Iris pigment epithelial cell (primary cell): ENCODE measurements at places on chromosomes 2 and 18.

DNA sequence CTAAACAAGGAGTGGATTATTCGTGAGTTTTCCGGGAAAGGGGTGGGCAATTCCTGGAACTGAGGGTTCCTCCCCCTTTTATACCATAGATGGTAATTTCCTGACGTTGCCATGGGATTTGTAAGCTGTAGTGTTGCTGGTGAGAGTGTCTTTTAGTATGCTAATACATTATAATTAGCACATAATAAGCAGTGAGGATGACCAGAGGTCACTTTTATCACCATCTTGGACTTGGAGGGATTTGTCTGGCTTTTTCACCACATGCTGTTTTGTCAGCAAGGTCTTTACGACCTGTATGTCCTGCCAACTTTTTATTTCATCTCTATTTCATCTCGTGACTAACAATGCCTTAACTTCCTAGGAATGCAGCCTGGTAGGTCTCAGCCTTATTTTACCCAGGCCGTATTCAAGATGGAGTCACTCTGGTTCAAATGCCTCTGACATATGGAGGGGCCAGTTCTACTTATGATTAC is 124.8 kb upstream of the B3GNT2 start:
- peak; percentile 7 for DNase-seq

- peak; percentile 95 for DNase-seq
These were observed 131.9 kb downstream of the MYO1B start for GRCh38 chr2:191376981-191377629.

DNA sequence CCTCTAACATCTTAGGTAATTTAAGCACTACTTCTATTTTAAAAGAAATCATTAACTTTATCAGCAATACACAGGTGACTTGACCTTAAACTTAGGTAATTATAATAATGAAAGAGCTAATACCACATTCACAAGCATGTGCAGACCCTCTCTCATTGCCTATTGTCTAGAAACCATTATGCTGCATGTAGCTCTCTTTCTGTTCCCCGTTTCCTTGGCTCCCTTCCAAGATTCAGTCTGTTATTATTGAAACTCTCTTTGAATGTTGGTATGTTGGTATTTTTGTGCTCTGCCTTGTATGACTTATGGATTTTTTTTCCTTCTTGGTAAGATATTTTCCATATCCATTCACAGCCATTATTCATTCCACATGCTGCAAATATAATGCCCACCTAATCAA is 201.2 kb downstream of the CDCA7 start:
- DNase-seq = peak; percentile 58

- no peak for DNase-seq
These were observed 98.5 kb downstream of the GLI2 start for GRCh38 chr2:120834206-120834605.

DNA sequence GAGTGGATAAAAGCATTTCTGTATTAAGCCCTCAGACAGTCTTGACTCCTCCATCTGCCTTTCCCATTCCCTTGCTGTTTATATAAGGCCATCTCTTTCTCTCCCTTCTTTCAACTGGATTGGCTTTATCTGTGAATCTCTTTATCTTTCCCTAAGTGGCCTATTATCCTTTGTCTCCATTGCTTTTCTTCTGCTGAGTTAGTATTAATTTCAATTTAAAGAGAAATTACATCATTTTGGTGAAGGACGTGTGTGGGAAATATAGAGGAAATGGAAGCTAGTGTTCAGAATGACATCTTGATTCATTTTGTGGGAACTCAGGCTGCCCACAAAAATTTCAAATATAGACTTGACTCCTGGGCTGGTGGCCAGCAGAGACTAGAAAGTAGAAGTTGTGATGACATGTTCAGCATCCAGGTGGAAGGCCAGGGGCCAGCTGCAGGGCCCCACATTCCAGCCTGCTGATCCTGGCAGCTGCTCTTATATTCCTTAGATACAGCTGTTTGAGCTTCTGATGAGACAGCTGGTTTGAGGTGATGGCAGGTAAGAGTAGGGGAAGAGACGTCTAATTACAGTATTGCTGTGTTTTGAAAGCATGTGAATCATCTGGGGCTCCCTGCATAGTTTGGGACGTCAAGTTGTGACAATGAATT is 52.3 kb downstream of the DIS3L2 start:
- DNase-seq = peak; percentile 97

DNA sequence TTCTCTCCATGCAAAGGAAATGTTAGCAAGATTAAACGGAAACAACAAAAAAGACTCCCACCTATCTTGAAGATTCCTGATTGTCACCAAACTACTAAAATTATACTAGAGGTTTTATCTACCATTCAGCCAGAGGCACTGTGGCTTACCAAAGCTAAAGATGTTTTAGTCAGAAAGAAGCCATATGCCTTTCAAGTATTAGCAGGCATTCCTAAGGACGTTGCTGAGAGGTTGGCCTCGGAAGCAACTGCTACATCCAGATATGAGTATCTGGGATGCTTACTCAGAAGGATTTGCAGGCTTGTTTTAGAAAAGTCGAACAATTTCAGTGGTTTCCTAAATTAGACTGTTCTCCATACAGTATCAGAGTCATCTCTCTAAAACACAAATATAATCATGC is 88.3 kb upstream of the UBE2E3 start:
- no peak for DNase-seq

DNA sequence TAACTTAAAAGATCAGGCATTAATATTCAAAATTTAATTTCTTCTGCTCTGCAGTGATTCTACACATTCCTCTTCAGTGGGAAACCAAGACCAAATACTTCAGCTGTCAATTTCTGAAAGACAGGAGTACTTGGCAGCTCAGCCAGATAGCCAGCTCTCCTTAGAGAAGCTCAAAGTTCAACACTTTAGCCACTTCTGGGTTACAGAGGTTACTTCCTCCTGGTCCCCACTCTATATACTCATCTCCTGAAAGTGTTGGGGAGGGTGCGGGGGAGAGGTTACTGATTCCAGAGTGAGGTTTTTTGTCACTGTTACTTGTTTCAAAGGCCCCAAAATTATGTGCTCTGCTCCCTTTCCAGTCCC is 4.1 kb downstream of the CYTIP start:
- no peak for DNase-seq

- DNase-seq = peak; percentile 55
These were observed 36.4 kb downstream of the COL5A2 start for GRCh38 chr2:189142893-189143759.

GRCh38 chr2:37851828-37852584 is 73.1 kb upstream of the RMDN2 start:
- DNase-seq = no peak

- DNase-seq = no peak
These were observed 123.0 kb downstream of the RTN4 start for GRCh38 chr2:54927085-54927750.

DNA sequence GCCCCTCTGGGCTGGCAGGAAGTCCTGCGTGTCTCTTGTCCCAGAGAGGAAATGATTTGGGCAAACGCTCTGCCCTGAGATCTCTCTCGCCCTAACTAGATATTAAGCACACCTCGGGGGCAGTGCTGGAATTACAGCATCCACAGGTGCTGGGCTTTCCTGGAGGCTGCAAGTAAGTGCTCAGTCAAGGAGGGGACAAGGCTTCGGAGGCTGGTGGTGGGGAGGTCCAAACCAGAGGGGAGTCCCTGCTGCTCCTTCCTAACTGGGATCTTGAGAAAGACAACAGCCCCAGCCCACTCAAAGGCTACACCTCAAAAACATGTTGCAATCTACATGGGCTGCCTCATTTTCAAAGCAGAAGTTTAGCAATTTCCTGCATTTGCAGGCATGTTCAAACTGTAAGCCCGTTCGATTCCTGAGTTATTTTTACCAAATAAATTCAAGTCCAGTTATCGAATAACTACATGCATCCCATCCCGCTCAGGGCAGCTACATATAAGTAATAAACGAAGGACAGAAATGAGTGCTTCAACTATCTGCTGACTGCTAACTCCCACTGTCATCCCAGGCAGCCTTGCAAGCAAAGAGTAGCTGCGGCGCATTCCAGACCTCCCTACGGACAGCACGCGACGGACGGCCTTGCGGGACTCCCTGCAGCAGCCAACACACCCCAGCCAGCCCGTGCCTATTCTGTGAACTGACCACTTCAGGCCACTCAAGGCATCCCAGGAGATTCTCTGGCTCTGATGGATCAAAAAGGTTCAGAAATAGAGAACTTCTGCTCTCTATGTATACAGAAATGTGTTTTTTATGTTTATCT is 27.5 kb downstream of the ZNF516 start:
- DNase-seq = peak; percentile 70

GRCh38 chr2:31129375-31130171 is 8.7 kb downstream of the GALNT14 start:
- DNase-seq = no peak
